ENCODE measurements at places on chromosomes 12 and 14. TPM values are rescaled to one million over a fixed set of nuclear protein-coding genes. Genes with fewer than 3 reads are reported as not detected.

DNA sequence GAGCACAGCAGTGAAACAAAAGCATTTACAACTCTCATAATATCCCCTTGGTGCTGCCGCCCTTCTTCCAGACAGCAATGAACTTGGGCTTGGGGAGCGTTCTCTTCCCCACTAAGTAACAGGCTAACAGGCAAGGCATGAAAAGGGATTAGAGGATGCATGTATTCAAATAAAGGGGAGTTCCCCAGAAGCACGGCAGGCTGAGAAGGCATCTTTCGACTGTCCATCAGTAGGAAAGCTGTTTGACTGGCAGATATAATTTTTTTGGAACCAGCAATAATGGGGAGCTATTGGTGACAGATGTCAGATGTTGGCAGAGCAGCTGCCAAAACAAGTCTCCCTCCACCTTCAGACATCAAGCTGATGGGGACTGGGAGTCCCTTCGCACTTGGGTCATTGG, 9.2 kb upstream of the TIGAR start:
- no peak for DNase-seq

DNA sequence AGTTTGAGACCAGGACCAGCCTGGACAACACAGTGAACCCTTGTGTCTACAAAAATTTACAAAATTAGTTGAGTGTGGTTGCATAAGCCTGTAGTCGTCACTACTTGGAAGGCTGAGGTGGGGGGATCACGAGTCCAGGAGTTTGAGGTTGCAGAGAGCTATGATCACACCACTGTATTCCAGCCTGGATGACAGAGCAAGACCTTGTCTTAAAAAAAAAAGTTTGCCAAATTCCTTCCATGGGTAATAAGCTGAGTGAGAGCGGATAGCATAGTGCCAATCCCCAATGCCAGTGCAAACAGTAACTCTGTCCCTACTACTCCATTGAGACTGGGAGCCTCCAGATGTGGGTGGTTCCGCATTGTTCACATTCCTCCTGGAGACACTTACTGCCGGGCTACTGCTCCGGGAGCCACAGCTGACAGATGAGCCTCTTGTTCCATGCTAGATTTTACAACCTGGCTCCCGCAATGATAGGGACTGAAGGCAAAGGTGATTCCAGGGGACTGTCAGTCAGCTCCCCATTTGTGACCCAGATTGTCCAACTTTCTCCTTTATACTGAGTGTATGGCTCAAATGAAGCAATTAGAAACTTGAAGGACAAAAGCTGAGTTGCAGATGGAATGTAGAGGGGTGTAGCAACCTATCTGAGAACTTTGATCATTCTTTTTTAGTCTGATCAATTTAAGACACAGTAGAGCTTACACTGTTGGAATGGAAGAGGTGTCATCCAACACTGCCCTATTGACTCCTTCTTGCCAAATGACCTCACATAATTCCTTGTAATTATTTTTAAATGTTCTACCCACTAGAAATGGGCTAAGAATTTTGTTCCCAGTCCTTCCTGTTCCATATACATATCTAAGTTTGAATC, 13.4 kb upstream of the FRMD6 start:
- no peak for DNase-seq

DNA sequence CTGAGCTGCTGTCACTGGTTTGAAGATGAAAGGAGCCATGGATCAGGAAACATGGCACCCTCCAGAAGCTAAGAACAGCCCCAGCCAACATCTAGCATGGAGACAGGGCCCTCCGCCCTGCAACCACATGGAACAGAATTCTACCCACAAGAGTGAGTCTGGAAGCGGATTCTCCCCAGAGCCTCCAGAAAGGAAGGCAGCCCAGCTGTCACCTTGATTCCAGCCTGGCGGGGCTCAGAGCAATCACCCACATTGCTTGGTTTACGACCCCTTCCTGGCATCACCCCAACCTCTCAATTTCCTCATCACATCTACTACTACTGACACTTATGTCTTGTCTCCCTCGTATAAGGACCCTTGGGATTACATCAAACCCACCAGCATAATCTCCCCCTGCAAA, 38.5 kb downstream of the OAS2 start:
- DNase-seq: peak; percentile 20

- no peak for DNase-seq
Measured at GRCh38 chr12:8549381-8549780, 8.7 kb upstream of the CLEC4E start.

DNA sequence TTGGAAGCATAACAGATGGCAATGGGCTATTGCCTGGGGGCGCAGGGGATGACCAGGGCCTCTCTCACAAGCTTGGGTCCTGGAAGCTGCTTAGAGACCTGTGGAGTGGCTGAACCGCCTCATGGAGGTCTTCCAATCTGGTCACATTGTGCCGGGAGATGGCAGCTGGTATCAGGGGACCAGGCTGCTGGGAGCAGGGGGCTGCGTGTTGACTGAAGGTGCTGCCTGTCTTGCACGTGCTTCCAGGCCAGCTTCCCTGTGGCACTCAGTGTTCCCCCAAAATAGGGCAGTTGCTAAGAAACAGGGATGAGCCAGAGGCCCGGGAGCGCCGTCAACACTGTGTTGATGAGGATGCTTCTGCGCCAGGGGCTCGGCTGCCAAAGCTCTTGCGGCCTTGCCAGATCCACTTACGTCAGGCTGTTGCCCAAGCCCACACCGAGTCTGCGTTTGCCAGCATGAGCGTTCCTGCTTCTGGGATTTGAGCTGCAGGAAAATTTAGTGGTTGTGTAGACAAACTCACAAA, 39.8 kb downstream of the ELK3 start:
- peak; percentile 77 for DNase-seq

- DNase-seq: no peak
Measured at GRCh38 chr14:91008759-91009409, 51.6 kb downstream of the RPS6KA5 start.

DNA sequence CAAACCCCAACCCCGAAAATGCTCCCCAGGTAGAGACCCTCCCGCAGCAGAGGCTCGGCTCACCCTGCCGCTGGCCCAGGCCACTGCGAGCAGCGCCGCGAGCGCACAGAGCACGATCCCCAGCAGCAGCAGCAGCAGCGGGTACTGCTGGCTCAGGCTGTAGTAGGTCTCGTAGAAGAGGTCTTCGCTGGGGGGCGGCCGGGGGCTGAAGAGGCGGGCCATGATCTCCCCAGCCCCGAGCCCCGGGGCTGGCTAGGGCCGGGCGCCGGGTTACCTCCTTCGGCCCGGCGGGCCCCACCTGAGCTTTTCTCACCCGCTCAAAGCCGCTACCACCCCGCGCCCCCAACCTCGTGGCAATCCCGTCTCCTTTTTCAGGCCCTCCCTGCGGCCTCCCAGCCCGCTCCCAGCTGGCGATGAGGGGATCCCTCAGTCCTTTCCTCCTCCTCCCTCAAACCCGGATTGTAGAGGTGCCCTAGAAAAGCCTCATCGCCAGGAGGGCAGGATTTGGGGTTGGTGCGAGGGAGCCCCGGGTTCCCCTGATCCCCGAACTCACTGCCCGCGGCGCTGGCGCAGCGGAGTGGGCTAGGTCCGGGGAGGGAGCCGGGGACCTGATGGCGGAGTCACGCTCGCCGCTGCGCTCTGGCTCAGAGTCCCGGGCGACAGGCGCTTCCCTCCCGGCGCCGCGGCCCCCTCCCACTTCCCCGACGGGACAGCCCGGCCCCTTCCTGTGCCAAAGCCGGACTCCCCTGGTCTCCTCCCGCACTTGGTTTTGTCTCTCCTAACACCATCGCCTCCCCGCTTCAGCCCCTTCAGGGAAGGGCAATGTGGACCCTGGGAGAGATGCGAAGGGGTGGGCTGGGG, at the start of gene ADCY4:
Gene ADCY4, minus strand, starts transcription at position 641 of the 861 bp plus-strand sequence. Its CDS starts 419 bp downstream, at position 222.
- DNase-seq: no peak

DNA sequence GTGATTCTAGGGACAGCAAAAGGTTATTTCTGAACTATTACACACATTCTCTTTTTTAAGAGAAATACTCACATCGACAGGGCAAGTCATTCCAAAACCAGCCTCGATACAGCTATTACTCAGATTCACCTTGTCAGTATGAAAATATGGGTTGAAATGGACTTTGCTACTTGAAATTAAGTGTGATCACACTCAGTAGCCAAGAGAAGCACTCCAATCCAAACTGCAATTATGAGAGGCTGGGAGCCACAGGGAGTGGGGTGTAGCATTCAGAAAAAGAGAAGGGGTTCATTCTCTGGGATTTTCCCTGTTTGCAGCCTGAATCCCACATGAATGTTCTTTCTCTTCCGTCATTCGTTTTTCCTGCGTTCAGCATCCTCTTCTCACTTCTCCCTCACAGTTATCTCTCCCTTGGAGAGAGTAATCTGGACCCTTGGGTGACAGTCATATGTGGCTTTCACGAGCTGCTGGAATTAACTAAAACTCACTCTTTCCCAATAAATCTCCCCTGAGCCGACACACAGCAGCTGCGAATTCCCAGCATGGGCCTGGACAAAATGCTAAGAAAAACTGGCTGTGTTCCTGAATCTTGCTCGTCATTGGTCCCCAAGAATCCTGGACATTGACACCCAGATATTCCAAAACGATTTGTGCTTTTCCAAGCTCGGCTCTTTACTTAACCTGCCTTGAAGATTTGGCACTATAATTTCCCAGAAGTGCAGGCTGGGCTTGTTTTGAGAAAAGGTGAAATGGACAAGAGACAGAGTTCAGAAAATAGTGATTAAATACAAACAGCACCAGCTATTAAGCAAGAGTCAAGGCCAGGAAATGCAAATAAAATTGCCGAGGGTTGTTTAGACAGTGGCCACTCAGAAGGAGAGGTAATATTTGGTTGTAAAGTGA, 199.5 kb upstream of the PLEKHG7 start:
- DNase-seq: peak; percentile 41

GRCh38 chr12:94195483-94195882, 47.1 kb downstream of the PLXNC1 start:
- no peak for DNase-seq

GRCh38 chr14:93970585-93970964, 5.8 kb downstream of the ASB2 start:
- no peak for DNase-seq

GRCh38 chr14:99964979-99965378, 100.2 kb upstream of the EVL start:
- no peak for DNase-seq

- DNase-seq: peak; percentile 54
Measured at GRCh38 chr12:104792570-104792969, 165.5 kb downstream of the SLC41A2 start.

DNA sequence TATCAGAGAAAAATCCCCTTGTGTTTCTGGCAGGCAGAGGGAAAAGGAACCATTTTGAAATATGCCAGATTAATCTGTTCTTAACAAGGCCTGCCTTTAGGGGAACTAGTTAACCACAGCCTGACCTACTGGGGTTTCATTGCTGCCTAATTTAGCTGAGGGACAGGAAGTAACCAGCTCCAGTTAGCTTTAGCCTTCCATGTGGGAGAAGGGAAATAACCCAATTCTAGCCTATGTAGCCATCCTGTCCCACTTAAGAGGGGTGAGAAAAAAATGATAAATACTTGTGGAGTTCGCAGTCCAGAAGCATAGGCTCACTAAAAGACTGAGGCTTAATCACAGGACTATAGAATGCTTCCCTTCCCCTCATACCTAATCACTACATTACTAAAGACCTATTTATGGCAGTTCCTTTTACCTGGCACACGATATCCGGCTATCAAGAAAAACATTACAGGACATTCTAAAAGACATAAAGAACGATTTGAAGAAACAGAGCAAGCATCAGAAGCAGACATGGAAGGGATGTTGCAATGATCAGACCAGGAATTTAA, 22.8 kb downstream of the COX8C start:
- no peak for DNase-seq

- no peak for DNase-seq
Measured at GRCh38 chr12:111168009-111168900, 200.6 kb downstream of the PHETA1 start.

GRCh38 chr14:53963320-53964227, 6.9 kb upstream of the BMP4 start:
- no peak for DNase-seq

DNA sequence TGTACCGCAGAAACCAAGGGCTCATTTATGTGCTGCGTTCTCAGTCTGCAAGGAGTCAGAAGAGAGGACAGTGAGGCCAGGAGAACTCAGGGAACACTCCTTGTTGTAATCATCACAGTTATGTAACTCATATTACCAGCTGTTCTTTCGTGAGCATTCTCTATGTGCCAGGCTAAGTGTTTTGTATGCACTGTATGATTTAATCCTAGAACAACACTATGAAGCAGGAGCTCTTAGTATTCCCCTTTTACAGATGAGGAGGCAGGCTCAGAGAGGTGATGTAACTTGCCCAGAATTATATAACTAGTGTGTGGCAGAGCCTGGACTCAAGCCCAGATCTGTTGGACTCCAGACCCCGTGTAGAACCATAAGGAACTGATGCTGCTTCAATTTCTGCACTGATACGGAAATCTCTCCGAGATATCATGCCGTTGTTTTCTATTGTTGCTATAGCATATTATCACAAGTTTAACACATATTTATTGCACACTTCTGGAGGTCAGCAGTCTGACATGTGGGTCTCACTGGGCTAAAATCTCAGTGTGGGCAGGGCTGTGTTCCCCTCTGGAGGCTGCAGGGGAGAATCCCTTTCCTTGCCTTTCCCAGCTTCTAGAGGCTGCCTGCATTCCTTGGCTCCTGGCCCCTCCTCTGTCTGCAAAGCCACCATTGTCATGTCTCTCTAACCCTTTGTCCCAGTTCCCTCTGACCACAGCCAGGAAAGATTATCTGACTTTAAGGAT, 16.3 kb upstream of the CD9 start:
- DNase-seq: no peak

- DNase-seq: no peak
Measured at GRCh38 chr12:120119271-120119973, 2.9 kb upstream of the RAB35 start.

DNA sequence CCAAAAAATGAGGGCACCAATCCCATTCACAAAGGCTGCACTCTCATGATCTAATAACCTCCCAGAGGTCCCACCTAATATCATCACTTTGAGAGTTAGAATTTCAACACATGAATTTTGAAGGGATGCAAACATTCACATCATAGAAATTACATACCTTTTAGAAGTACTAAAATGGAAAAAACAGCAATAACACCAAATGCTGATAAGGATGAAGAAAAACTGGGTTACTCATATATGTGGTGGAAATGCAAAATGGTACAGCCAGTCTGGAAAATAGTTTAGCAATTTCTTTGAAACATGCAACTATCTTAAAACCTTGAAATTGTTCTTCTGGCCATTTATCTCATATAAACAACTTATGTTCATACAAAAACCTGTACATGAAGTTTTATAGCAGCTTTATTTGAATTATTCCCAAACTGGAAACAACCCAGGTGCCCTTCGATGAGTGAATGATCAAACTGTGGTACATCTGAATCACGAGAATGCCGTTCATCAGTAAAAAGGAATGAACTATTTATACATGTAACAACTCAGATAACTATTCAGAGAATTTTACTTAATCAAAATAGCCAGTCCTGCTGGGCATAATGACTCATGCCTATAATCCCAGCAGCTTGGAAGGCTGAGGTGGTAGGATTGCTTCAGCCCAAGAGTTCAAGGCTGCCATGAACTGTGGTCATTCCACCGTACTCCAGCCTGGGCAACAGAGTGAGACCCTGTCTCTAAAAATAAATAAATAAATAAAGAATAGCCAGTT, 109.4 kb upstream of the SSTR1 start:
- DNase-seq: no peak

GUCY2C gene
- total RNA-seq: 0.10 TPM

COQ10A gene
- total RNA-seq: 19.0 TPM

CDK2 gene
- 54.4 TPM for total RNA-seq

ABHD12B gene
- total RNA-seq: 0.59 TPM

KRT6C gene
- total RNA-seq: not detected

TAS2R31 gene
- total RNA-seq: 7.8 TPM

OTOGL gene
- 0.99 TPM for total RNA-seq

KRT85 gene
- total RNA-seq: not detected

APOF gene
- total RNA-seq: not detected

GPR162 gene
- 43.4 TPM for total RNA-seq

MUCL1 gene
- total RNA-seq: not detected

CNTN1 gene
- 745 TPM for total RNA-seq

MFAP5 gene
- total RNA-seq: 79.8 TPM

A2M gene
- 175 TPM for total RNA-seq

All from spinal cord (tissue), 10 donors.